ENCODE measurements at places on chromosomes 11 and 22.
A peak's percentile ranks its signal among the peaks of the same experiment; 100 is the strongest.

GRCh38 chr11:33656768-33657167 lies 43.9 kb downstream of the C11orf91 start:
- ATAC-seq: no peak

DNA sequence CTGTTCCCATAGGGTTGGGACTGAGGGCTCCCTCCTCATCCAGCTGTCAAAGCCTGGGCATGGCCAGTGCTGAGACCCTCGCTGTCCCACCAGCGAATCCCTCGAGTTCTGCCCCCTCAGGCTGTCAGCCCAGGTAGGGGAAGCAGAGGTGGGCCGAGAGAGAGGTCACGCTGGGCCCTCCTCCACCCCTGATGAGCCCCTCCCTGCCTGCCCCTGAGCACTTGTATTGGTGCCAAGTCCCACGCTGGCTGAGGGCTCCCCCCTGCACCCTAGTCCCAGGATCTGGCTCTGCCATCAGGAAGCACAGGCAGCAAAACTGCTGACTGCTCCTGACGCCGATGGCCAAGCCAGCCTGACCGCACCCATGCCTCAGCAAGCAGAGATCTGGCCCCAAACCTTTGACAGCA lies 3.3 kb downstream of the PRR33 start:
- ATAC-seq: no peak

GRCh38 chr11:45664376-45665205 lies 831 bp downstream of the CHST1 start:
- ATAC-seq: no peak

DNA sequence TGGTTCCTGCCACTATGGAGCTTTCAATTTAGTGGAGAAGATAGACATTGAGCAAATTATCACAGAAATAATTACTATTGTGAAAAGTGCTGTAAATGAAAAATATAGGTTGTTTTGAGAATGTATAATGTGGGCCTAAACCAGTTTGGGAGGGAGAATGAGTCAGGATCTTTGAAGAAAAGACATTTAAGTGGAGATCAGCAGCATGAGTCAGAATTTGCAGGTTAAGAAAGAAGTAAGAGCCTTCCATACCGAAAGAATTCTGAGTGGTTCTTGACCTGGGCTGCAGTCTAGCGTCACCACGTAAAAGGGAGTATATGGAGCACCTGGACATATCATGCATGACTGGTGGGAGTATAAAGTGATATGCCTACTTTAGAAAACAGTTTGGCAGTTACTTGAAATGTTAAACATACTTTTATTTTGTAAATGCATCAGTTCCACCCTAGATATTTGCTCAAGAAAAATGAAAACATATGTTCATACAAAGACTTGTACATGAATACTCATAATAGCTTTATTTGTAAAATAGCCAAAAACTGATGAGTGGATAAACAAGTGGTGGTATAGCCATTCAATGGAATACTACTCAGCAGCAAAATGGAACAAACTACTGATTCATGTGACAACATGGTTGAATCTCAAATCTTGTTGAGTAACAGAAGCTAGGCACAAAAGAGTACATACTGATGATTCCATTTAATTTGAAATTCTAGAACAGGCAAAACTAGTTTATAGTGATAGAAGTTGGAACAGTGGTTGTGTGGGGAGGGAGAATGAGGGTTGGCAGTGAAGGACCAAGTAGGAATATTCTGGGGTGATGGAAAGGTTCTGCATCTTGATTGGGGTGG lies 99.2 kb downstream of the STIM1 start:
- no peak for ATAC-seq

DNA sequence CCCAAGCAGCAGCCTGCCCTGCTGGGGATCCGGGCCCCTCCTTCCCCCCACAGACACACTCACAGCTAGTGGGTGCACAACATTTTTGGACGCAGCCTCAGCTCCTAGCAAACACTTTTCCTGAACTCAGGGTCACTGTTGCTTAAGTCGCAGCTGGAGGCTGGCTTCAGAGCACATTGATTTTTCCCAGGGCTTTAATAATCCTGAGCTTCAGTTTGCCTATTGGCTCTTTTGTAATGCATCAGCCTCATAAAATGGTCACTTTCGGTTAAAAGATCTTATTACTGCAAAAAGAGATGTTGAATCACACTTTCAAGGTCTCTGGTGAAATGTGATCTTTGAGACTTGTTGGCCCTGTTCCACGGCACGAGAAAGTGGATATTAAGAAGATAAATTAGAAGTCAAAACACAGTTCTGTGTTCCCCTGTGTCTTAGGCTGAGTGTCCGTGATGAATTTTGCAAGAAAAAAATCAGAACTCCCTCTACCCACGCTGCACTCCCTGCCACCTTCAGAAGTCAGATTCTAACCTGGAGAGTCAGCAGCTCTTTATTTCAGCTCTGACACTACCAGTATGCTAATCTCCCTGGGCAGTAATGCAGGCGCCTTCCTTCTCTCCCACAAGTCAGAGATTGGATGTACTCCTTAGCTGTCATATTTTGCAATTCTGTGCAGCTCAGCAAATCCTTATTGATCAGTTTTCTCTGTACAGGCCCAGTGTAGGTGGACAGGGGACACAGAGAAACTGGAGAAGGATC lies 158.2 kb upstream of the E2F8 start:
- ATAC-seq: no peak

GRCh38 chr11:36702330-36703054 lies 104.5 kb upstream of the RAG2 start:
- ATAC-seq: peak; percentile 56

- no peak for ATAC-seq
Measured at GRCh38 chr11:3202759-3203158, 15.9 kb downstream of the MRGPRG start.

DNA sequence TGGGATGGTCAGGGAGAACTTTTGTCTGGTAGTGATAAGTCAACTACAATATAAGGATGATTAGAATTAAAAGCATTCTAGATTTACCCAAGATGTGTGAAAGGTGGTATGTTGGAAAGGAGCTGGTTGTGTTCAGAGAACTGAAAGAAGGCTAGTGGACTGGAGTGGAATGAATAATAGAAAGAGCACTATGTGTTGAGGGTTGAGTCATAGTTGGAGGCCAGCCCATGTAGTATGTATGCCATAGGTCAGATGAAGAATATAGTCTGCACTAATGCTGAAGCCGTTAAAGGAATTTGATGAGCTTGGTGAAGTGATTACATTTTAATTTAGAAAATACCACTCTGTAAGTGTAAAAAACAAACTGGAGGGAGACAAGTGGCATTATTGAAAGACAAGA lies 514.1 kb downstream of the CNTN5 start:
- ATAC-seq: no peak

- ATAC-seq: no peak
Measured at GRCh38 chr22:29627196-29627535, 23.7 kb downstream of the NF2 start.

DNA sequence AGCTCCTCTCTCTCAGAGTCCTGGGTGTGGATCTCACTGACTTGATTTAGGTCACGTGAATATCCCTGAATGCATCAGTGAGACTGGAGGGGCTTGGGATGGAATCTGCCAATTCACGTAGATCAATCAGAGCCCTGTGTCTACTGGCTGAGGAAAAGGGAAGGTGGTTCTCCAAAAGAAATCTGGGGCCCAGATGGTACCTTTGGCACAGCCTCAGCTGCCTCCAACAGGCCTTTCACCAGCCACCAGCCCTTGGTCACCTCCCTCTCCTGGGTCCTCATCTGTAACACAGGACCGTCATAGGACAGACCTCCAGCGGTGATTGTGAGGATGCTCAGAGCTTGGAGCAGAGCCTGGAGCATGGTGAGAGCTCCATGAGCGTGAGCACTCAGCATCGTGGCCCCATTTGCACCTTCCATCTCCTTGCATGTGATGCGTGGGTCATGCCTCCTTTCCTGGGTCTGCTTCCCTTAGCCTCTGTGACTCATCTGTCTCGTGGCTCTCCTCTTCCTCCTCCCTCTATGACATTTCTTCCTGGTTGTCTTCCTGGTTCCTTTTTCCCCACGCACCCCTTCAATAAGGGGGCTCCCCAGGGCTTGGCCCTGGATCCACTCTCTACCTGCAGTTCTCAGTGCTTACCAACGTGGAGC lies 7.5 kb upstream of the MIEF1 start:
- no peak for ATAC-seq

DNA sequence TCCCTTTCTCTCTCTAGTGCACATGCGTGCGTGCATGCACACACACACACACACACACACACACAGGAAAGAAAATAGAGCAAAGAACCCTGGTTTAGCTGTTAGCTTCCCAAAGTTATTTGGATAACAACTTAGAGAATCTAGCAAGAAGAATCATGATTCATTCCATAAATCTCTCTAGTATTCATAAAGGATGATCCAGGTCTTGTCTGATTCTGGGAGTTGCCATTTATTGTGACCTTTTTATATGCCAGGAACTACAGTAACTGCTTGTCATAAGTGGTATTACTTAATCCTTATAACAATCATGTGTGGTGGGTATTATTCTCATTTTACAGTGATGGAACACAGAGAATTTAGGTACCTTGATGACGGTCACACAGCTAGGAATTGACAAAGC lies 141.5 kb upstream of the MTMR2 start:
- ATAC-seq: no peak

- ATAC-seq: no peak
Measured at GRCh38 chr22:41360126-41360525, 21.6 kb upstream of the TEF start.

- ATAC-seq: no peak
Measured at GRCh38 chr11:2473361-2474058, 28.7 kb downstream of the KCNQ1 start.

DNA sequence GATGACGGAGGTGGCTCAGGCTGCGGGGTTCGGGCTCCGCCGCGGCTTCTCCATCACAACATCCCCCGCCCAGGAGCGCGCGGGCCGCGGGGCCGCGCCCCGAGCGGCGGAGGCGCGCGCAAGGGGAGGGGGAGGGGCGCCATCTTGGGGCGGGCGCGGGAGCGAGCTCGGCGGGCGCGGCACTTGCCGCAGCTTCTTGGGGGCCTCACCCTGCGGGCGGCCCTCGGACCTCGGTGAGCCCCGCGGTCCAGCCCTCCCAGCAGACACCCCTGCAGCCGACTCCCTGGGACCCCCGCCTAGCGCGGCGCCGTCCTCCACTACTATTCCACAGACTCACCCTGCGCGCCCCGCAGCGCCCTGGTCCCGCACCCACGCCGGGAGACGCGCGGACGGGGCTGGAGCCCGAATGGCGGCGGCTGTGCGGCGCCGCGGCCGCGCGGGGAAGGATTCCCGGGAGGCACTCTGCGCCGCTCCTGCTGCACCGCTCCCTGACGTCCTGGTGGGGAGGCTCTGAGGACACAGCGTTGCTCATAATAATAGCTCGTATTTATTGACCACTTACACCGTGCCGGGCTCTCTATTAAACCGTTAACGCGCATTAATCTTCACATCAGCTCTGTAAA lies at the start of gene APBB1:
APBB1 (minus strand) TSS at position 86 of the 623 bp plus-strand sequence. CDS start 7,747 bp downstream, outside the sequence.
- ATAC-seq: peak; percentile 87

- peak; percentile 95 for ATAC-seq
Measured at GRCh38 chr11:12110201-12110713, at the start of gene MICAL2. Gene MICAL2, plus strand, starts transcription at chr11:12110590. Its CDS starts 51,566 bp downstream, at chr11:12162156.

GRCh38 chr22:18071968-18072310 lies 5.9 kb upstream of the PEX26 start:
- ATAC-seq: peak; percentile 25

GRCh38 chr22:47605441-47605840 lies 843.0 kb downstream of the TBC1D22A start:
- ATAC-seq: no peak

GRCh38 chr11:77346906-77347603 lies 45.6 kb upstream of the GDPD4 start:
- ATAC-seq: no peak

DNA sequence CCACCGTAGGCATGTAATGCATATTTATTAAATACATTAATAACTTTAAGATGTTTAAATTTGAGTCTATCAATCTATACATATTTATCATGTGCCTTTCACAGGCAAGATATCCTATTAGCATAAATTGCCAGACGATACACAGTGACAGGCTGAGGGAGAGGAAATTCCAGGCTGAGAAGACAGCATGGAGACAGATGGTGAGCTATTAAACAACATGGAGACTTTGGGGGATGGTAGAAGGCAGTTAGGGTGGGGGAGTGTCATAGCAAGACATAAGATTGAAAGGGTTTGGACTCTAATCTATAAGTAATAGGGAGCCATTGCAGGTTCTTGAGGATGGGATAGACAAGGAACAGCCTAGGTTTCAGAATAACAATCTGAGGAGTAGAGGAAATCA lies 138.5 kb downstream of the NXPE2 start:
- ATAC-seq: no peak

GRCh38 chr22:20869234-20869633 lies 10.4 kb downstream of the SNAP29 start:
- ATAC-seq: no peak

GRCh38 chr11:115528225-115528624 lies 24.0 kb upstream of the CADM1 start:
- ATAC-seq: no peak

DNA sequence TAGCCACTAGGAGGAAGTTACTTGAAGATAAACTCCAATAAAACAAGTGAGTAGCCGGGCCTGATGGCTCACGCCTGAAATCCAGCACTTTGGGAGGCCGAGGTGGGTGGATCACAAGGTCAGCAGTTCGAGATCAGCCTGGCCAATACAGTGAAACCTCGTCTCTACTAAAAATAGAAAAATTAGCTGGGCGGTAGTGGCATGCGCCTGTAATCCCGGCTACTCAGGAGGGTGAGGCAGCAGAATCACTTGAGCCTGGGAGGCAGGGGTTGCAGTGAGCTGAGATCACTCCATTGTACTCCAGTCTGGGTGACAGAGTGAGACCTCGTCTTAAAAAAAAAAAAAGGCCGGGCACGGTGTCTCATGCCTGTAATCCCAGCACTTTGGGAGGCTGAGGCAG lies 34.0 kb upstream of the CLPB start:
- no peak for ATAC-seq

DNA sequence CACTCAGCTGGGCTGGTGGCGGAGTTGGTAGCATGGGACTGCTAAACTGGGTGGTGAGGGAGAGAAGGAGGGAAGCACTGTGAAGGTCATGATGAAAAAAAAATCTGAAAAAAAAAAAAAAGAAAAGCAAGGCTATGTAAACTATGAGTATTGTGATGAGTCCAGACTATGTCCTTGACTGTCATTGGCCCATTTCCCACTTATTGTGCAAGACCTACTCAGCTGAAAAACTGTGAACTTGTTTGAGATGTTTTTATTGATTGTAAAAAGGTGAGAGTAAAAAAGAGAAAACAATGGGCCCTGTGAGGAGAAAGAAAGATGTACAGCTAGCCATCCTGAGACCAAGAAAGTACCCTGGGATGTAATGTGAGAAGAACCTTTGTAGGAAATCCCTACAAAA lies 798.4 kb upstream of the TENM4 start:
- ATAC-seq: no peak

DNA sequence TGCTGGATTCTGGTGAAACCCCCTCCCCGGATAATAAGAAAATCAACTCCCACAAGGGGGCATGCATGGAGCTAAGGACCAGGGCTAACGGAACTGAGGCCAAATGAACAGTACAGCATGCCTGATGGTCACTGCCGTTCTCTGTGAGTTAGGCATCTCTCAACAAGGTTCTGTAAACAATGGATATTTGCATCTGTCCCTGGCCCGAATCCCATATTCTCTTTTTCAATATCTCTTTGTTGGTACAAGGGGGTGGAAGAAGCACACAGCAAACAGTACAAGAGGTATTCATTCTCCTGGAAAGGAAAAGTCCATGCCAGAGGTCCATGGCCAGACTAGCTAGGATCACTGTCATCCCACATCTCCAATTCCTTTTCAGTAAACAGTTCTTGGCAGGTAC lies 32.2 kb upstream of the APOA1 start:
- ATAC-seq: no peak
